ENCODE measurements at places on chromosomes 5 and 9.

GRCh38 chr5:38888041-38888440 is 42.2 kb downstream of the OSMR start:
- no peak for DNase-seq

- DNase-seq, result no peak
Observed at GRCh38 chr9:35816708-35817107, 1.9 kb upstream of the HINT2 start.

DNA sequence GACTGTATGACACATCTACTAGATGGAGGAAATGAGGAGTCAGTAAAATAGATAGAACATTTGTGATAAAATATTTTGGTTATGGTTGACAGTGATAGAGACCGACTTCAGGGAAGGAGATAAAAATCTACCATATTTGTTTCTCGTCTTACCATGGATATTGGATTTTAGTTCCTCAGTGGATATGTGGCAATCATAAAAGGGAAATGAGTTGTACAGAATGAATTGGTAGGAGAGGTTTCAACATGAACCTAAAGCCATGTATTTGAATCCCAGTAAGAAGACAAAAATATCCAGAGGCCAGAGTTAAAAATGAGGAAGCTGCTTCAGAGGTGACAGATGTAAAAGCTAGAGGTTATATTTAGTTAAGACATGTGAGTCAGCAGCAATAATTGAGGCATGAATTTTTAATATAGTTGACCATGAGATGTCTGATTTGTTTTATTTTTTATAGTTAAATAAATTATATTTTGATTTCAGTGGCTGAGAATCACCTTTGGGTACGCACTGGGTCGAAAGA is 480.4 kb upstream of the TUSC1 start:
- no peak for DNase-seq

GRCh38 chr9:78607853-78608252 is 310.9 kb downstream of the PSAT1 start:
- no peak for DNase-seq

DNA sequence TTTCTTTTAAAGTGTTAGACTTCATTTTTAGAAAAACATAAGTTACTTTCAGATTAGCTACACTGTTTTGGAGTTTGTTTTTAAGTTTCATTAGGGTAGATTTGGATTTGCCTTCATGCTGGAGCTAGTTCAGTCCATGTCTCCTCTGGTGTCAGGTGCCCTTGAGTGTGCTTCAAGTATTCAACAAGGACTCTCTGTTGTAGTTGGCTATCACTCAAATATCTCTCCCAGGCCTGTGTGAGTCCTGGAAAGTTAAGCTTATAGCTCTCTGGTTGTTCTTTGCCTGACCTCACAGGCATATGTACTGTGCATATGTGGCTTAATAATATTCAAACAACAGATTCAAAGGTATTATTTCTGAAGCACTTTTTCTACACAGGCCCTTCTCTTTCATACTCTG is 45.4 kb downstream of the PTBP3 start:
- DNase-seq, result no peak

GRCh38 chr5:31931874-31932273 is 242.2 kb downstream of the GOLPH3 start:
- DNase-seq, result no peak

DNA sequence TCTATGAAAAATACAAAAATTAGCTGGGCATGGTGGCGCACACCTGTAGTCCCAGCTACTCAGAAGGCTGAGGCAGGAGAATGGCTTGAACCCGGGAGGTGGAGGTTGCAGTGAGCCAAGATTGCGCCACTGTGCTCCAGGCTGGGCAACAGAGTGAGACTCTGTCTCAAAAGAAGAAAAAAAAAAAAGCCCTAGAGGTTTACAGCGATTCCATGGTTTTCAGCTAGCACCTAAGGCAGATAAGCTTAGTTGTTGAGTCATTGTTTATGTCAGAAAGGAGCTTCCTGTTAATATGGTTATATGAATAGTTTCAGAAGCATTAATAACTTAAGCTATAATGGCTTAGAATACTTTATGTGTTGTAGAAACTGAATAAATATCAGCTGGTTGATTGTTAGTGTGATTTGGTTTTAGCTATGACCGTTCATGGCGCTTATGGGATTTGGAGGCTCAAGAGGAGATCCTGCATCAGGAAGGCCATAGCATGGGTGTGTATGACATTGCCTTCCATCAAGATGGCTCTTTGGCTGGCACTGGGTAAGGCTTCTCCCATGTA is 13.0 kb downstream of the RNF183 start:
- DNase-seq, result no peak

DNA sequence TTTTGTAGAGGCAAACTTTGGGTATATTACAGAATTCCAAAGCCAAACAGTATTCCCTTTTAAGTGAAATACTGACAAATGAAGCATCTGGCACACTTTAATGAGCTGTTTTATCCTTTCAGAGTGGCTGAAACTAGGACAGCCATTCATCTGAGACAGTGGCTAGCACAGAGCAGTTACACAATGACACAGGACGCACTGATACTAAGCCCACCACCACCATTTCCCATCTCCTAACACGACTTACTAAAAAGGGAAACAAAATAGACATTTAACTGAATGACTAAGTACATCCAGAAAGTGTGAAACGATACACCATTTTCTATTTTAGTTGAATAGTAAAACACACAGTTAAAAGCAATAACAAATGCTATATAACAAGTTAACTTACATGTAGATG is 120.4 kb upstream of the RETREG1 start:
- no peak for DNase-seq

DNA sequence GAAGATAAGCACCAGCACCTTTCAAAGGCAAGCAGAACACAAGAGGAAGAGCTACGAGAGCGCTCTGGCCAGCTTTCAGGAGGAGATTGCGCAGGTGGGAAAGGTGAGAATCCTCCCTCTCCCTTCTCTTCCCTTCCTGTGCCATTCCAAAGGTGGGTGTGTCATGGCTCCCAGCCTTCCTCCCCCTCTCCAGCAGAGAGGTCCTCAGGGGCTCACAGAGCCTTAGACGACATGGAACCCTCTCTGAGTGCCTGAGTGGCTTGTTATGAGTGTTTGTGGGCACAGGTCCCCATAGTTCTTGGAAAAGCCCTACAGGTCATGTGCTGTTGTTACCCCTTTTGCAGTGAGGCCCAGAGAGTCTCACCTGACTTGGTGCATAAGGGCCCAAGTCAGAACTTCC is 5.8 kb downstream of the CCDC180 start:
- no peak for DNase-seq

- no peak for DNase-seq
Observed at GRCh38 chr9:69085569-69086283, 50.2 kb downstream of the FXN start.

- no peak for DNase-seq
Observed at GRCh38 chr5:132822650-132823480, 7.6 kb downstream of the SHROOM1 start.

GRCh38 chr9:127263237-127263636 is 1.3 kb upstream of the GARNL3 start:
- no peak for DNase-seq

DNA sequence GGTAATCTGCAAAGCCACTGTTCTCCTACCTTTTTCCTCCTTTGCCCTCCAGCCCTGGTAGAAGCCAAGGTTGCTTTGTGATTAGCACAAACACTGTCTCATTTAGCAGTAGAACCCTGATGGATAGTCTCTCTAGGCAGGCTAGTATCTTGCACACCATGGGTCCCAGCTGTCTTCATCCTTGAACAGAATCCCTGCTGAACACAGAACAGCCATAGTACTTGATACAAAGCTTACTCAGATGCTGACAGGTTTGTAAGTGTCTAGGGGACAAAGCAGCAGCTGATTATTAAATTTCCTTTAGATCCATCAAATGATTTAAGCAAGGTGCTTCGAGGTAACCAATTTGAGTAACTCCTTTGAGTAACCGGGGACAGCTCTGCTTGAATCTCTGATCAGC is 163.7 kb upstream of the PPP1R2B start:
- DNase-seq, result no peak

- DNase-seq, result no peak
Observed at GRCh38 chr5:66904189-66904588, 292.4 kb downstream of the CD180 start.

- no peak for DNase-seq
Observed at GRCh38 chr5:64347309-64347708, 158.5 kb upstream of the RGS7BP start.

- DNase-seq, result no peak
Observed at GRCh38 chr5:24693609-24694008, 48.8 kb upstream of the CDH10 start.
